ENCODE measurements at places on chromosomes 2 and 18. TPM values are rescaled to one million over a fixed set of nuclear protein-coding genes. Genes with fewer than 3 reads are reported as not detected.

GPR45 gene
- not detected for total RNA-seq

TMEM200C gene
- 1.2 TPM for total RNA-seq

SERPINB12 gene
- not detected for total RNA-seq

TWIST2 gene
- total RNA-seq, result 38.2 TPM

IMPACT gene
- 30.2 TPM for total RNA-seq

ATG4B gene
- total RNA-seq, result 64.2 TPM

GRCh38 chr18:37334631-37335408, 230.8 kb downstream of the CELF4 start:
- no peak for DNase-seq
- H3K4me3 ChIP-seq, result no peak overlapping the region
- no peak overlapping the region for H3K27ac ChIP-seq
- no peaks in the 10 kb centered on the region for H3K4me1 ChIP-seq

GRCh38 chr2:7358865-7359447, 441.7 kb downstream of the RNF144A start:
- no peaks in the 10 kb centered on the region for H3K4me1 ChIP-seq
- H3K27ac ChIP-seq, result no peak overlapping the region
- H3K4me3 ChIP-seq, result no peak overlapping the region
- H3K27me3 ChIP-seq, result no peaks in the 10 kb centered on the region

DNA sequence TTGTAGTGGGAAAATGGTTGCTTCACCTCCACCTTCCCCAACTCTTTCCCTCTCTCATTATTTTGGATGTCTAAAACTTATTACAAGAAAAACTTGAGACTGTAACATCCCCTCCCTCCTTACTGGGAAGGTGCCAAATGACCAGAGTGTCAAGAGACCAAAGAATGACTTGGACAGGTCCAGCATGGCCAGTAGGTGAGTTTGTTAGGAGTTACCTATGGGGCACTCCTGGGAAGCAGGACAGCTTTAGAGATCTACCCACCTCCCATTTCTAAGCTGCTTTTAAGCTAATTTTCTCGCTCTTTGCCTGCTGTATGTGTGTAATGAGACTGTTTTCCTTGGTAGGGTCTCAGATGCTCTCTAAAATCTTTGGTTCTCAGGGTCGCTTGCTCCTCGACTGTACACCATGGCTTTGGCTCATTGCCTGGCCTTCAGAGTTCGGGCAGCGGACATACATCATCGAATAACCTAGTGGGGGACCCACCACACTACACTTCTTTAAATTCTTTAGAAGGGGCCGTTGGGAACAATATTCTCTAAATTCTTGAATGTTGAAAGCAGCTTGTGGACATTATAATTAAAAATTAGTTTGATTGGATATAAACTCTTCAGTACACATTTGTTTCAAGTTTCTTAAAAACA, 45.2 kb downstream of the SLC30A6 start:
- no peaks in the 10 kb centered on the region for H3K36me3 ChIP-seq
- no peak for DNase-seq
- H3K4me3 ChIP-seq, result no peak overlapping the region
- no peaks in the 10 kb centered on the region for H3K27me3 ChIP-seq
- H3K4me1 ChIP-seq, result no peaks in the 10 kb centered on the region

DNA sequence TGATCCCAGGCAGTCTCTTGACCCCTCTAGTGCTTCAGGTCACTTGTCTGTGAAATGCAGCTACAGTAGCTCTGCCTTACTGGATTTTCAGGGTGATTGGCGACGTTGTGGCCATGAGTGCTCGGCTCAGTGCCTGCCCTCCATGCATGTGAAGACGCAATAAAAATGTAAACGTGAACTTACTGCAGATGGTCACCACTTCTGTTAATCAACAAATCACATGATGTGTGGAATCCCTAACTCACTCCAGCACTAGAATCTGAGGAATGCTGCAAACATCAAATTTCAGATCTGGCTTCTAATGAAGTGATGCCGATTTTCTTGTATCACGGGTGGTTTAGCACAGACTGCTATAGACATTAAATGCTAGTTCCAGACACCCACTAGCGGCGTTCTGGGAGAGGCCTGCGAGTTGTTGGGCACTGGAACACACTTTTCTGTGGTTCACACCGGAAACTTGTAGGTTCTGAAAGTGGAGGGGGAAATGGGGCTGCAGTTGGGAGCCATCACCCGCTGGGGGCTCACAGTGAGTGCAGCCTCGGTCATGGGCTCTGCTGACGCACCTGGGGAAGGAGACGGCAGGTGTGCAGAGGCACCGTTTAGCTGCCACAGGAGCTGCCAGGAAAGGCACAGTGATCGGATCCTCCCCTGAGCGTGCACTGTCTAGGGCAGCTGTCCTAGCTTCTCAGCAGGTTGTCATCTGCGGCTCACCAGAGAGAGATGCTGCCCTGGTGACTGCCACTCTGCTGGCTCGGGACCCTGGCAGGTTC, 6.5 kb downstream of the CNDP1 start:
- no peak overlapping the region for H3K27ac ChIP-seq
- H3K4me3 ChIP-seq, result no peak overlapping the region
- H3K4me1 ChIP-seq, result no peaks in the 10 kb centered on the region
- H3K36me3 ChIP-seq, result no peaks in the 10 kb centered on the region
- H3K27me3 ChIP-seq, result no peaks in the 10 kb centered on the region

DNA sequence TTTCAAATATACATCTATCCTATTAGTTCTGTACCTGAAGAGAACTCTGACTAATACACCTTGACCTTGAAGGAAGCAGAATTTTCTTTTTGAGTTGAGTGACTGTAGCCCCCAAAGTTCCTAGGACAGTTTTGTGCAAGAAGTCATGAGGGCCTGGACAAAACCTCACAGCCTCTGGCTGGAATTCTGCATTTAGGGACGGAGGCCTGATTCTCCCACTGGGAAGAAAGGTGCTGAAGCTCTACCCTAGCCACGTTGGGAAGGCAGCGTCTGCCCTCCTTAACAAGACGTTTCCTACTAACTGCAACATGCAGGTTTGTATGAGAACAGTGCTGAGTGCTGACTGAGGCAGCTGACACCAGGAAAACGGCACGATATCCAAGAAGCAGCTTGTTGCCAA, 74.4 kb upstream of the ZCCHC2 start:
- no peaks in the 10 kb centered on the region for H3K4me1 ChIP-seq
- no peak for DNase-seq
- no peaks in the 10 kb centered on the region for H3K27me3 ChIP-seq
- no peaks in the 10 kb centered on the region for H3K36me3 ChIP-seq
- H3K27ac ChIP-seq, result no peak overlapping the region

DNA sequence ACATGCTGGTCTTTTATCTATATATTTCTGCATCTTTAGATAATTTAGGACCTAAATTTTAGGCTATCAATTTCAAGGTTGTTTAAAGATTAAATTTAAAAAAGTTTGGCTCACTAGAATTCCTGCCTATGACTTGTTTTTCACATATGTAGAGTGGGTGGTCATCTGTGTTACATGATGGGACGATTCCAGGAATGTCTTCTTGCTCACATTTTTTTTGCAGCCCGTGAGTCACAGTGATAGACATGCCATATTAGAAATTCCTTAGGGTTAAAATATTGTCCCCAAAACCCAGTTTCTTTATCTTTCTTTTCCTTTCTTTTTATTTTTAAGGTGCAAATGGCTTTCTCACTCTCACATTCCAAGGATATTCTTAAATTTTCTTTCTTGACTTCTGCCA, 652.0 kb downstream of the PLCL1 start:
- H3K27me3 ChIP-seq, result no peaks in the 10 kb centered on the region
- DNase-seq, result no peak
- no peak overlapping the region for H3K4me3 ChIP-seq
- no peaks in the 10 kb centered on the region for H3K4me1 ChIP-seq
- H3K27ac ChIP-seq, result no peak overlapping the region

DNA sequence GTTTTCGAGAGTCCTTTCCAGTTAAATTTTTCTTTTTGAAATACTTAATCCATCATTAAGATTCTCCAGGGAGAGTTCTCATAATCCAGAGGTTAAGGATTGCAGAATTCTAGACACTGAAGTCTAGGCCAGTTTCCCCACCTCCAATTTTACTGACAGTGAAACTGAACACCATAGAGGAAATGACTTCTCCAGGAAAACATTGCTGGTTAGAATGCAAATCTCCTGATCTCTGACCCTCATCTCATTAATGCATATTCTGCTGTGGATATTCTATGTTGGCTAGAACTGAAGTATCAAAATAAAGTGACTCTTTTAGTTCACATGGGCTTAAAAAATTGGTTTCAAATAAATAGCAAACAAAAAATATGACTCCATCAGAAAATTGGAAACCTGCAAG, 105.8 kb upstream of the UGP2 start:
- no peaks in the 10 kb centered on the region for H3K4me1 ChIP-seq
- H3K27me3 ChIP-seq, result no peaks in the 10 kb centered on the region
- no peak overlapping the region for H3K4me3 ChIP-seq
- no peak overlapping the region for H3K27ac ChIP-seq
- H3K36me3 ChIP-seq, result no peaks in the 10 kb centered on the region

- no peaks in the 10 kb centered on the region for H3K36me3 ChIP-seq
- DNase-seq, result no peak
- no peak overlapping the region for H3K27ac ChIP-seq
- no peaks in the 10 kb centered on the region for H3K4me1 ChIP-seq
- no peak overlapping the region for H3K4me3 ChIP-seq
These were observed 142.3 kb upstream of the BOD1L2 start for GRCh38 chr18:57004366-57005121.

- no peaks in the 10 kb centered on the region for H3K27me3 ChIP-seq
- no peak overlapping the region for H3K27ac ChIP-seq
- H3K4me3 ChIP-seq, result no peak overlapping the region
- no peak for DNase-seq
- no peaks in the 10 kb centered on the region for H3K36me3 ChIP-seq
These were observed 267.6 kb downstream of the DCDC2C start for GRCh38 chr2:3970791-3971651.

- H3K4me1 ChIP-seq, result no peaks in the 10 kb centered on the region
- H3K27ac ChIP-seq, result no peak overlapping the region
- no peaks in the 10 kb centered on the region for H3K36me3 ChIP-seq
- no peak overlapping the region for H3K4me3 ChIP-seq
These were observed 89.7 kb upstream of the COL3A1 start for GRCh38 chr2:188884517-188884916.

- no peak for DNase-seq
- H3K27me3 ChIP-seq, result no peaks in the 10 kb centered on the region
- H3K36me3 ChIP-seq, result no peaks in the 10 kb centered on the region
- H3K27ac ChIP-seq, result no peak overlapping the region
These were observed 205.7 kb downstream of the ASB1 start for GRCh38 chr2:238632181-238633060.

DNA sequence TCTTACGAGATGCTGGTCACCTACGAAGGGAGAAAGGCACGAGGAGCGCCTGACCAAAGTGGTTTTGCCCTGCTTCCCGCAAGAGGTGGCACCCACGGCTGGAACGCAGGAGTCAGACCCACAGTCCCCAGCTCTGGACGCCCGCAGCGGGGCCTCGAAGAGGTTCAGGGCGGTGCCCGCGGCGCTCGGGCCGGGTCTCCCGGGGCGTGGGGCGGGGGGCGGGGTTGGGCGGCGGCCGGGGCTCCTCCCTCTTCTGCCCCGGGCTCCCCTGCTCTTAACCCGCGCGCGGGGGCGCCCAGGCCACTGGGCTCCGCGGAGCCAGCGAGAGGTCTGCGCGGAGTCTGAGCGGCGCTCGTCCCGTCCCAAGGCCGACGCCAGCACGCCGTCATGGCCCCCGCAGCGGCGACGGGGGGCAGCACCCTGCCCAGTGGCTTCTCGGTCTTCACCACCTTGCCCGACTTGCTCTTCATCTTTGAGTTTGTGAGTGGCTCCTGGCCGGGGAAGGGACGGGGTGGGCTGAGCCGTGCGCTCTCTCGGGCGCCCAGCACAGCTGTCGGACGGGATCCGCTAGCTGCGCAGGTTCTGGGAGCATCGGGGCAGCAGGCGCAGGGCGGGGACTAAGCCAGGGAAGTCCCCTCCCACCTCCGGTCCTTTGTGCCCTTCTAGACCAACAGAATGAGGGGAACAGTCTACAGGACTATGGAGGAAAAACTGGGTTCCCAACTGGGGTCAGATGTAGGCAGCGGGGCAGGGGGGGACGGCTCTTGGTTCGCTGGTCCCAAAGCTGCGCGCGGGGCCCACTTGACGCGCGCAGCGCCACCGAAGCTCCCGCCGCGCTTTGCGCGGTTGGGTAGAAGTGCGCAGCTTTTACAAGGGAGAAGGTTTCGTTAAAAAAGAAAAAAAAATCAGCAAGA, at the start of gene MAL:
Gene MAL, plus strand, starts transcription at position 303 of the 914 bp plus-strand sequence. Its CDS starts 85 bp downstream, at position 388.
- H3K4me3 ChIP-seq, result peak within 1 kb of the TSS; percentile 14
- DNase-seq, result no peak
- no peak within 1 kb of the TSS for H3K27ac ChIP-seq
- H3K27me3 ChIP-seq, result no peaks in the 10 kb centered on the region
- H3K36me3 ChIP-seq, result no peaks in the 10 kb centered on the region

DNA sequence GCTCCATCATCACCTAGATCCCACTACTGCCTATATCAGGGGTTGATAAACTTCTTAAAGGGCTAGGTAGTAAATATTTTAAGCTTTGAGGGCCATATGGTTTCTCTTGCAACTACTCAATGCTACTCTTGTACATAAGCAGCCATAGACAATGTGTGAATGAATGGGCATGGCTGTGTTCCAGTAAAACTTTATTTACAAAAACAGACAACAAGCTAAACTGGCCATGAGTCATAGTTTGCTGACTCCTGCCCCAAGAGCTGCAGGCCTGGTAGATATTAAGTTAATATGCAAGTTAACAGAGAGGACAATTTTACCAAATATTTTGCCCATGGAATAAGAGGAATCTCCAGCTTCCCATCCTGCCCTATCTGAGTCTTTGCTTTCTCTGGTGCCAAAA, 29.8 kb upstream of the MYO3B start:
- DNase-seq, result no peak
- H3K27ac ChIP-seq, result no peak overlapping the region
- H3K36me3 ChIP-seq, result no peaks in the 10 kb centered on the region

DNA sequence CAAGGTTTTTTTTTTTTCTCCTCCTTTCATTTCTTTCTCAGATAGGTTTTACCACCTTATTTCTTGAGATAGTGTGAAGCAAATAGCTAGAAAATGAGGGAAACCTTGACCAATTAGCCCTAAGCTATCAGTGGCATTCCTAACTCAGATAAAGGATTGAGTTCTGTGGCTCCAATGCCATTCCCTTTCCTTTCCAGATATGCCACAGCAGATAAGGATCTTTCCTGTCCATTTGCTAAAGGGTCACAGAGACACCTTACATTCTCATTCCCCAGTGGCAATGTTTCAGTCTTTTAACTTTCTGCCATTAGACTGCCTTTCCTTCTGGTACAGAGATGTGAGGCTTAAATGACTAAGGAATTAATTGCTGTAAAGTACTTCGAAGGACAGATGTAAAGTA, 81.7 kb downstream of the MGAT5 start:
- no peak for DNase-seq
- H3K27ac ChIP-seq, result no peak overlapping the region
- H3K4me1 ChIP-seq, result no peaks in the 10 kb centered on the region

- H3K36me3 ChIP-seq, result no peaks in the 10 kb centered on the region
- no peaks in the 10 kb centered on the region for H3K27me3 ChIP-seq
- no peak for DNase-seq
- no peak overlapping the region for H3K4me3 ChIP-seq
- no peak overlapping the region for H3K27ac ChIP-seq
These were observed 327.4 kb upstream of the CWC22 start for GRCh38 chr2:180334514-180334913.
